Stimulated activated CD8-positive, alpha-beta memory T cell treated with anti-CD3 and anti-CD28 coated beads, Interleukin-7, amount 100 ng/mL, for 1 hour (primary cell): ENCODE measurements at places on chromosomes 1 and 21.

- no peak for DNase-seq
Measured at GRCh38 chr1:79155991-79156390, 149.5 kb upstream of the ADGRL4 start.

DNA sequence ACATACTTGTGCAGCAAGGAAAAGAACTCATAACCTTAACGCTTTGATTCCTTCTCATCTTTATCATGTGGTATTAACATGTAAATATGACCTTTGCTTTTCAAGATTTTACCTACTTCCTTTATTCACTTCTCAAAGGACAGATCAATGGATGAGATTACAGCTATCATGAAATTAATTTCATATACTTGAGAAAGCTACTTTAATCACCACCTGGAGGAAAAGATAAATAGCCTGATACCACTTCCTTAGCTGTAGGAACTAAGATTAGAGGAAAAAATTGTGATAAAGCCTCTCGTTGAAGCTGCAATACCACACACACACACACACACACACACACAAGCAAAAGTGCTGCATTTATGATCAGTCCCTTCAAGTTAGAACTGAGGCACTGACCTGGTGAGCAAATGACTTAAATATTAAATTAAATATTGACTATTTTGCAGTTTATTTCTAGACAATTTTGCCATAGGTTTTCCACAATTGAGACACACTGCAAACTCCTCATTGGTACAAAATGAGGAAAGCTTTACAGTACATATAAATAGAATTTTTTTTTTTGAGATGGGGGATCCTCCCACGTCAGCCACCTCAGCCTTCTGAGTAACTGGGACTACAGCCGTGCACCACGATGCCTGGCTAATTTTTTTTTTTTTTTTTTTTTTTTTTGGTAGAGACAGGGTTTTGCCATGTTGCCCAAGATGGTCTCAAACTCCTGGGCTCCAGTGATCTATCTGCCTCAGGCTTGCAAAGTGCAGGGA is 27.2 kb upstream of the DMRTB1 start:
- no peak for DNase-seq

GRCh38 chr21:26495283-26495849 is 77.7 kb downstream of the CYYR1 start:
- DNase-seq = no peak

DNA sequence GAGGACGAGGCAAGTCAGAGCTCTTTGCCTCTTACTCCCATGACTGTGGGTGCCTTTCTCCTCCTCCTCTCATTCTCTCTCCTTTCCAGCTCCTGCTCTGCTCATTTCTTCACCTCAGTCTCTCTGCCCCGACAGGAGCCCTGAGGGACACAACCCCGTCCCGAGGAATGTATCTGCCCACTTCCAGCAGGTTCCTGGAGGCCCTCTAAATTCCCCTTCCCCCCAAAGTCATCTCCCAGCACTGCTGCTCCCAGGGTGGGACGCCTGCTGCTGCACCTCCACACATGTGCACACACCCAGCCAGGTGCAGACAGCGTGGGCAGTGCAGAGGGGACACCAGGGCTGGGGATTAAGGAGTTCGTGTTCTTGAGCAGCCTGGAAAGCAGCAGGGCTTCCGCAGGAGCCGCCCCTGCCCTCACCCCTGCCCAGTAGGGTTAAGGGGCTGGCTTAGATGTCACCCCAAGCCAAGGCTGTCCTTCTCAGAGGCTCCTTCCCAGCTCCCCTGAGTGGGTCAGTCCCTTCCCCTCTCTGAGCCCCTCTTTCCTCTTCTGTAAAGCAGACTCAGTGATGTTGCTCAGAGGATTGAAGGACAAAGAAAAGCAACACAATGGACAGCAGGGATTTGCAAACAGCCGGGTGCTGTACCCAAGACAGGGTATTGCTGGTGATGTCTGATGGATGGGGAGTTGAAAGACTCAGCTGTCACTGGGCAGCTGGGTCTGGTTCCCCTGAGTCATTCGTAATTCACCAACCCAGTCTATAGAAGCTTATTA is 346.0 kb downstream of the MATN1 start:
- no peak for DNase-seq

DNA sequence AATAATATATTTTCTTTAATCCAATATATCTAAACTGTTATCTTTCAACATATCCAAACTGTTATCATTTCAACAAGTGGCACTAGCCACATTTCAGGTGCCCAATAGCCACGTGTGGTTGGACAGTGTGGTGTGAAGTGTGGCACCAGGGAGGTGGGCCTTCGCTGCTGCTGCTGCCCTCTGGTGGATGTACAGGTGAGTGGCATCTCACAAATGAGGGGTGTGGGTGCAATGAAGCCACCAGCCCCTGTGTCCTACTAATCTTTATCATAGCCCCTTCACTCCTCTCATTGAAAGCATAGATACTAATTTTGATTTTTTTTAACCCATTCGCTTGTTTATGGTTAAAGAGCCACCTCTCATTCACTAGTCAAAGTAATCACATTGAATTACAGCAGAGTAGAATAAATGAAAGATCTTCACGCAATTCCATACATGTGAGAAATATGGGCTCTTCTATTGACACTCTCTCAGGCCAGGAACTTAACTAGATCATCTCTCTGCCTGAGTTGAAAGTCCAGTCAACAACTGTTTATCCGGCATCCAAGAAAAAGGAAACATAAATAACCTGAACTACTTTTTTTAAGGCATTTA is 499.2 kb downstream of the OMA1 start:
- DNase-seq = no peak

- DNase-seq = no peak
Measured at GRCh38 chr1:78168306-78168705, 122.5 kb downstream of the GIPC2 start.

- DNase-seq = no peak
Measured at GRCh38 chr1:179881642-179882252, 338 bp upstream of the TOR1AIP1 start.

DNA sequence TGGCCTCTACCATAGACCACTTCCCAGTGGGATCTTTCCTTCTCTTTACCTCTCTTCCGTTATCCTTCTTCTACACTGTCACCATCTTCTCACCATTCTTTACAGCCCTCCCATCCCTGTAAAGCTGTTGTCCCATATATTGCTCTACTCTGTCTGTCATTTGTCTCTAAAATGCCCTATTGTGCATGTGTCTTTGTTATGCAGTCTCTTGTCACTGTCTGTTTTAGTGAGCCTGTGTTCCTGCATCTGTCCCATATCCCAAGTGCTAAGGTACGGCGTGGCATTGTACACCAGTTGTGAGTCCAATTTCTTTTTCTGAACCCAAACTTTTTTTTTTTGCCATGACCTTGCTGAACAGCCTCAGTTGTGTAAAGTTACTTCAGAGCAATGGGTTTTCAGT is 8.8 kb upstream of the ZBTB18 start:
- no peak for DNase-seq

GRCh38 chr1:85566890-85567289 is 13.7 kb upstream of the CCN1 start:
- DNase-seq = no peak

- DNase-seq = no peak
Measured at GRCh38 chr1:224565611-224566406, 50.3 kb upstream of the CNIH3 start.

DNA sequence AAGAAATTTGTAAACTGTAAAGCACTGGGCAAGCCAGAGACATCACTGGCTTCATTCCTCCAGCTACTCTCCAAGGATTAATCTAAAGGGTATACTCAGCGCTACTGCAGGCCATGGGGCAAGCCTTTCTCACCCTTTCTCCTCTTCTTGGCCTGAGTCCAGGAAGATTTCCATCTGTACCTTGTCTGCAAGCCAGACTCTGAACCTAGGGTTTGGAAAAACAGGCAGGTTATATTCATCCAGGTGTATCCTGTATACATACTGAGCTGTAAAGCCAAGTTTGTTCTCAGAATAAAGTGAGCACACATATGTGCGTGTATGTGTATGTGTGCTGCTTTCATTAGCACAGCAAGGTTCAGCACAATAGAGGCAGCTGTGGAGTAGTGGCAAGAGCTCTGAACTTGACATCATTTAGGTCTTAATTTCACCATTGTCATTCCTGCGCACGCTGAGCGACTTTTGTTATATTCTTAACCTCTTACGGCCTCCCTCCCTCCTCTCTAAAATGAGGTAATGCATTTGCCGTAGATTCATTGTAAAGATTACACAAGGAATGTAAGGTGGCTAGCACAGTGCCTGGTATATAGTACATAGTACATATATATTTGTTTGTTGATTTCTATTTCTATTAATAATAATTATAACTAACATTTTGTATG is 128.1 kb upstream of the JUN start:
- no peak for DNase-seq

DNA sequence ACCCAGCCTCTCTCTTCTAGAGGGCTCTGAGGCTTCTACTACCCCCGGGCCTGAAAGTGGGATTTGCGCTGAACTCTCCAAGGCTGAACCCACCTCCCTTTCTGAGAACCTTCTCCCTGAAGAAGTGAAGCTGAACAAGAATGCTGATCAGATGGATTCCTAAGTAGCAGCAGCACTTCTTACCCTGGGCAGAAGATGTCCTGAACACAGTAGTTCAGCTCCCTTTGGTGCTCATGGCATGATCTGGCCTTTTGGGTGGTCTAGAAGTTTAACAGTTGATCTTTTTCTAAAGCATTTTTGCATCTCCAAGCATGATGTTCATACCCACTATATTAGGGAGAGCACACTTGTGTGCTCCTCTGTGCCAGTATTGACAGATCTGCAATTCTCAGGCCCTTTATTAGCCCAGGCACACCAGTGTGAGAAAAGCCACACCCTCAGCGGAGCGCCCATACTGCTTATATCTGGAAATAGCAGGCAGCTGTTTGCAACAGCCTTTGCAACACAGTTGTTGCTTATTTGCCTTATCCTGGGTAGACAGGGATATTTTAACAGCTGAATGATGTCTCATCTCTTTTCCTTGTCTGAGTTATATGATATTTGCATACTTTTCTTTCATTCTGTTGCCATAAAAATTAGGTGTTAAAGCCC is 34.2 kb downstream of the CNN3 start:
- DNase-seq = no peak

- no peak for DNase-seq
Measured at GRCh38 chr1:204870160-204870912, at the start of gene NFASC. TSS of gene NFASC (plus strand) at chr1:204870862. CDS start at chr1:204944316, 73,454 bp downstream.

- no peak for DNase-seq
Measured at GRCh38 chr1:154756793-154757548, 113.1 kb downstream of the KCNN3 start.

- peak; percentile 53 for DNase-seq
Measured at GRCh38 chr1:27342778-27343638, 1.2 kb downstream of the SYTL1 start.

DNA sequence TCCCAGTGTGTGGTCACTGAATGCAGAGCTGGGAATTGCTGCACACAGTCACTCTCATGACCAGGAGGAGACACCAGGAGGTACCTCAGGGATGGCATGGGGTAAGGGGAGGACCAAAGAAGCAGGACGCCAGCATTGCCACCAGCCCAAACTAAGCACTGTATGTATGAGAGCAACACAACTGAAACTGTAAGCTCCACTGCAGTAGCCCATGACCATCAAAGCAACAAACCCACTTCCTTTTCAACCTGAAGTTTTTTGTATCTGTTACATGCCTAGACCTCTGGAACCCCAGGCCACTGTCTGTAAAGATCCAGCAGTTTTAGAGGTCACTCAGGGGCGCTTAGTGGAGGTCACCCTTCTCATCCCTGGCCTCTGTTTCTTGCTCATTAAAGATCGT is 164.3 kb downstream of the SETD4 start:
- no peak for DNase-seq

- DNase-seq = no peak
Measured at GRCh38 chr1:61921435-61921834, 179.2 kb downstream of the PATJ start.

DNA sequence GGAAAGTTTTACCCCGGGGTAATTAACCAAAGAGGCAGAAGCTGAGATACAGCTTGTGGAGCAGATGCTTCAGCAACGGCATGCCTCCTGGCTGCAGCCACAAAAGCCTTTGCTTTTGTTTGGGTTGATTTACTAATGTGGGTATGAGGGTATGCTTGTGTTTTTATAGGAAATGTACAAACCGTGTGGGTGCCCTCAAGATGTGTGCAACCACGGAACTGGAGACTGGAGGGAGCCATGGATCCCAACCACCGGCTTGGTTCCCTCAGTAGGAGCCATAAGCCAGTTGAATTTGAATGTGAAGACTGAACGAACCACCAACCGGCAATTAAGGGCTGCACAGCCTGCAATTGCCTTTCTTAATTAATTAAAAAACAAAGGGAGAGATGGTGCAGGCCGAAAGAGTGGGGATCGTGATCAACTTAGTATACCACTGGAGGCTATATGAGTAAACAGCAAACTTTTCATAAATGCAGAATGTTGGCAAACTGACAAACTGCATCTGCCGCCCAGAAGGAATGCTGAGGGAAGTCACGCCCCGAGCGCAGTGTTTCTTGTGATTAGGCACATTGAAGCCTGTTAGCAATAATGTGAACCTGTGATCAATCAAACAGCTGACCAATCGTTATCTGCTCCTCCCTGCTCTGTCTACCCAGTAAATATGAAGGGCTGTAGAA is 104.1 kb downstream of the DISP1 start:
- DNase-seq = no peak

GRCh38 chr1:15290382-15290781 is 43.4 kb downstream of the FHAD1 start:
- no peak for DNase-seq

DNA sequence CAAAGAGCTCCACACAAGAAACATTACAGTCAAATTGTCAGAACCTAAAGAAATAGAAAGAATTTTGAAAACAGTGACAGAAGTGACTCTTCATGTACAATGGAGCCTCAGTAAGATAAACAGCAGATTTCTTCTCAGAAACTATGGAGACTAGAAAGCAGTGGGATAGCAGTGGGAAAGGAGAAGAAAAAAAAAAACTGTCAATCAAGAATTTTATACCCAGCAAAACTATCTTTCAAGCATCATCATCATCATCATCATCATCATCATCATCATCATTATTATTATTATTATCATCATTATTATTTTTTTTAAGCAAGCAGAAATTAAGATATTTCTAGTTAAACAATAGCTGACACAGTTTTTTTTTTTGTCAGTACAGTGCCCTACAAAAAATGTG is 24.2 kb downstream of the CEP170 start:
- DNase-seq = no peak

DNA sequence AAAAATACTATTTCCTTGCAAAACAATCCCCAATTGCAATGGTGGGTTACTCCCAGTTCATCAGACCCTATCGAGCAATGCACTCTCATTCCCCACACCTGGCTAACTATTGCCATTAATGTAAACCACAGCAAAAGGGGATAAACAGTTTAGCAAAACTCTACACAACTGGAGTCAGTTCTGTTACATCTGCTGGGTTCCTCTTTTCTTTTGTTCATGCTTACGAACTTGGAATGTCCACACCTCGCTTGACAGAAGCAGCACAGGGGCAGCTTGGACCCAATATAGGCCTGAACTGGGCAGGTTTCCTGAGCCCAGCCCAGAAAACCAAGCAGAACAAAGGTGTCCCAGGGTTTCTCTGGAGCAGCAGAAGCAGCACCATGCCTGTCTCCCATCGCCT is 57.4 kb downstream of the ADSS2 start:
- no peak for DNase-seq

DNA sequence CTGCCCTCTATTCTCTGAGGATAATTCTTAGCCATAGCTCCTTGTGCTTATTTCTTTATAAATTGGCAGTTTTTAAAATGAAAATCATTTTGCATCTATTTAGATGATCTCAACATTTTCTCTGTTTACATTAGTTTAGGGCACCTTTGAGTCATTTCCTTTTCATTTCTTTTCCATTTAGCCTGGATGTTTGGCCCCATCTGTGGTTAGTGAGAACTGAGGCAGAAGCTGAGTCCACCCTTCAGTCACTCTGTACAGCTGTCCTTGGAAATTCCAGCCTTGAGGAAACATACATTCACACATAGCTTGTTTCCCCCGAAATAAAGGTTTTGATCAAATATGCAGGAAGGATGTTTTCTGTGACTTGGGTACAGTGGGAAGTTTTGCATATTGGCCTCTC is 123.7 kb downstream of the NTNG1 start:
- DNase-seq = no peak
